ENCODE measurements at places on chromosomes 7 and 10.

GRCh38 chr7:53422291-53422690, 386.9 kb downstream of the POM121L12 start:
- no peak for DNase-seq

DNA sequence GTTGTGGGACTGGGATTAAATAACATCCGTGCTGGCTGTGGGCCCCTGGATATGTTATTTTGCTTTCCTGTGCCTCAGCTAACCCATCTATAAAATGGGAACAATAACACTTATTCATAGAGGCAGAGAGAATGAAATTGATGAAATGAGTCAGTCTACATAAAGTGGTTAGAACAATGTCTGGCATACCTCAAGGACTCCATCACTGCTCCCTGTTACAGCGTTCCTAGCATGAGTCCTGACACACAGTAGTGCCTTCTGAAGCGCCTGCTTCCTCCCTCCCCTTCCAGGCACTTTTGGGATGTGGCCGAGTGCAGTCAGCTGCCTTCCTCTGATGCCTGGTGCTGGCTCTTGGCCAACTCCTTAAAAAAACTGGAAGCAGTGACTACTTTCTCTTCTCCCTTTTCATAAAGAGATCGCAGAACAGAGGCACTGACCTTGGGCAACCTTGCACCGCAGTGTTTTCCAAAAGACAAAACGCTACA, 108.4 kb upstream of the ZMIZ1 start:
- no peak for DNase-seq

GRCh38 chr10:89553064-89553734, 17.8 kb upstream of the SLC16A12 start:
- DNase-seq: no peak

DNA sequence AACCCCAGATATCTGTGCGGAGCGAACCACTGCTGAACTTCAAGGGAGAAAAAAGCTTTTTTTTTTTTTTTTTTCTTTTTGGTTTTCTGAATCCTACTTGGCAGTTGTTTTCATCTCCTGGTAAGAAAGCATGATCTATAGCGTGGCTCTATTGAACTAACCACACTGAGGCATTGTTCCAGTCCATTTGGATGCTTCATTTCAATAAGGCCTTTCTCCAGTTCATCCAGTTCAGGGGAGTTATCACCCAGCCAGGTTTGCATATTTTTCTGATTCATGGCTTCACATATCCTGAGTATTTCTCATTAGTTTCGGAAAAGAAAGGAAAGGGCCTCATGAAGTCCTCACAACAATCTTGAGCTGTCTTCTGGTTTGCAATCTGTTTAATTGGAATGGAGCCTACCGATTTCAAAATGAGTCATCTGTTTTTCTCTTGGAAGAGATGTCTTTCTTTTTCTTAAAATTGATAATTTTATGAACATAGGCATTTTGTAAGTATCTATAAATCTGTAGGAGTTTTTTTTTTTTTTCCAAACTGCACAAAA, 93.1 kb upstream of the STEAP4 start:
- DNase-seq: no peak

- no peak for DNase-seq
Observed at GRCh38 chr7:33108554-33109004, 625 bp downstream of the RP9 start.

DNA sequence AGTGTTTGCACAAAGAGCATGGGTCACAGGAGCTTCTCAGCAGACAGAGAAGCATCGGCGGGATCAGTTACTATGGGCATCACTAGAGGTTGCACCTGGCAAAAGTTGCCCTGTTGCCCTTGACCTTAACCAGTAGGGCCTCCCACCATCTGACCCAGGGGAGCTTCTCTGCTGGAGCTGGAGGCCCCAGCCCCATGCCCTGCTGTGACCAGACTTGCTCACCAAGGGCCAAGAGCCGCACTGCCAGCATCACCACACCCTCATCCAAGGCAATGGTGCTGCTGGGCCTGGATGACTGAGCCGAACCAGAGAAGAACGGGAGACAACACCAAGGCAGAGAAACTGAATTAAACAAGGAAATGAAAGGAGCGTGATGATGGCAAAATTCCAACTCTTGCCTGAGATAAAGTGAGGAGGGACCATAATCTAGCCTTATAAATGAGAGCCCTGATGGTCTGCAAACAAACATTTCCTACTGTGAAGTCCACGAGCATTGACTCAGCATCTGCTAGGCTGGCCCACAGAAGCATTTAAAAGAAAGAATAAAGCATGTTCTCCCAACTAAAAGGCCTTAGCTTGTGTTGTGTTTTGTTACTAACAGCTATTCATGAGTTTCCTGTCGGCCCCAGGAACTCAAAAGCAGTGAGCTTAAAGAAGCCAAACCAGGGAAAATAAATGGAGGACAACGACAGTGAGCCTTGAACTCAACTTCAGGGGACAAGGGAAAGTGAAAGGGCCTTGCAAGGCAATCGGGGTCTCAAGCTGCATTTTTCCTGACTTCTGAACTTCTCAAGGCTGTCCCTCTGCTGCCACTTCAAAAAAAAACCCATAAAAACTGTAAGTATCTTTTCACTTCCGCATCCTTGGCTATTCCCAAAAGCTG, 60.4 kb downstream of the AFAP1L2 start:
- no peak for DNase-seq

GRCh38 chr10:99964791-99965190, 45.0 kb downstream of the DNMBP start:
- DNase-seq: no peak

GRCh38 chr7:104848138-104848990, 165.6 kb upstream of the KMT2E start:
- peak; percentile 6 for DNase-seq

DNA sequence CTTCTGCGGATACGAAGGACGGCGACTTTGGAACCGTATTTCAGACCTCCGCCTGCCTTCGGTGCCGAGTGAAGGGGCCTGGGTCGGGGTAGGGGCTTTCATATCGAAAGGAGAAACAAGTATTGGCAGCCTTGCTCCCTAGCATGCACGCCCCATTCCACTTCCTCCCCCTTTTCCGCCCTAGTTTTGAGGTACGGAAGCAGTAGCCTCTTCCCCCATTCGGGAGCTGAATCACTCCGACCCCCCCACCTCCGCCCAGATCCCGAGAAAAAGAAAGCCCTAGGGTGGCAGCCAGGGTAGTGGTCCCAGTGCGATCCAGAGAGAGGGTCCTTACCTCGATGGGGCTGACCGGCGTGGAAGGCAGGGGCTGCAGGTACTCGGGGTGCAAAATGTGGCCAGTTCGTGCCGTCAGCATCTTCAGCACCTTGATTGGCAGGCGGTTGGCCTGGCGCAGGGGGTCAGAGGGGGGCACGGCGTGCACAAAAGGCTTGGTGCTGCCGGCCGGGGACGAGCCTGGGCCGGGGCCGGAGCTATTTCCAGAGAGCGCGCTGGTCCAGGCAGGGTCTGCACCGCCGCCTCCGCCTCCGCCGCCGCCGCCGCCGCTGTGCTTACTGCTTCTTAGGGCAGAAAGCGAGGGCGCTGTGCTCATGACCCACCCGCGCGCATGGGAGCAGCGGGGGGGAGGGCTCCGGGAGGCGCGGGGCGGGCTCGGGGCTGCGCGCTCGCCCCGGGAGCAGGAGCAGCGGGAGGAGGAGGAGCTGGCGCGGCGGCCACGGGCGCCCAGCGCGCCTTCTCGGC, 594 bp downstream of the ZNF503 start:
- DNase-seq: no peak

DNA sequence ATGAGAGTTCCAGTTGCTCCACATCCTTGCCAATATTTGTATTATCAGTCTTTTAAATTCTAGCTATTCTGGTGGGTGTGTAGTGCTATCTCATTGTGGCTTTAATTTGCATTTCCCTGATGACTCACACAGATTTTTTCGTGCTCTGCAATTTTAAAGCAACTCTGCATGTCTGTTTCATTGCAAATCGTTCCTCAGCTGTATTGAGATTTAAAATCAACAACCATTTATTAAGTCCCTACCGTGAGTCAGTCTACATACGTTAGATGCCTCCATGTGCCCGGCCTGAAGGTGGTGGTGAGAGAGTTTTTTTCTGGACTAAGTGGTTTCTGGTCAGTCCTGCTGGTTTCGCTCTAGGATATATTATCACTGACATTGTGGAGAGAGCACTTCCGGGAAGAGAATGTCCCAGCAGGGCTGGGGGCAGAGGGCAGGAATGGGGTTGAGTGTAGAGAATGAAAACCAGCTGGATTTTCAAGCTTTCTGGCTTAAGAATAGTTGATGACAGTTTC, 8.4 kb upstream of the HYCC1 start:
- no peak for DNase-seq

GRCh38 chr10:12243864-12244620, 48.1 kb downstream of the CDC123 start:
- DNase-seq: no peak

GRCh38 chr7:35891004-35891830, 90.4 kb downstream of the SEPTIN7 start:
- no peak for DNase-seq

- DNase-seq: no peak
Observed at GRCh38 chr7:137655804-137656203, 191.0 kb downstream of the DGKI start.

GRCh38 chr7:140085447-140085846, 22.7 kb upstream of the PARP12 start:
- DNase-seq: no peak

Data from activated T-helper 1 cell treated with anti-CD3 and anti-CD28 coated beads, Interleukin-2, amount 50 U/mL, for 16 hours (primary cell).